ENCODE measurements at places on chromosomes 6 and 20.

DNA sequence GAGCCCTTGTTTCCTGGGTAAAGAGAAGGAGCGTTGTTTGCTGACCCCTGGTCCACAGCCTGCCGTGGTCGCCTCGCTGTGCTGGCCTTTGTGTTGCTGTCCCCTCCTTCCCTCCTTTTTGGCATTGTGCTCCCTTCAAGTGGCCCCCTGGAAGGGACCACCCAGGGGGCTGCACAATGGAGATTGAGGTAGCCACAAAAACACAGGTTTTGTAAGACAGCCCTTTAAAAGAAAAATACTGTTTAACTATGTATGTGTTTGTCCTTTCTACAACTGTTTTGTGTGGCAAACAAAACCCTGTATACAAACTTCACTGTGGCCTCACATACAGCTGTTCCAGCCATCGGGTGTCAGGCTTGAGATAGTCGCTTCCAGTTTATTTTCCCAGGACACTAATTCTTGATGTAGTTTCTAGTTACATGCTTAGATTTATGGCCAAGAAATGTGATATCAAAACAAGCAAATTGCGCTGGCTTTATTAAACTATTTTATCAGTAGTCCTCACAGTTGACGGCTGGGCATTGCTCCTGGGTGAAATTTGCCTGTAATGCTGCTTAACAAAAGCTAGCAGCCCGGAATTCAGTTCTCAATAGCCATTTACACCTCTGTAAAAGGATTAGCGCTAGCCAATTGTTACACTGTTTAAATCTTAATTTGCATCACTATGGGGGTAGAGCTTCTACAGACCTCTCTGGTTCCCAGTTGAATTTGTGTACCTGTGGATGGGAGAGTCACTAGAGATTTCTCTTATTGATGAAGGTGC is 64.1 kb downstream of the KIZ start:
- no peak for DNase-seq

- DNase-seq: peak; percentile 99
These were observed 224.9 kb upstream of the SMLR1 start for GRCh38 chr6:130602151-130602770.

- no peak for DNase-seq
These were observed 81.0 kb downstream of the AKAP7 start for GRCh38 chr6:131216246-131216645.

DNA sequence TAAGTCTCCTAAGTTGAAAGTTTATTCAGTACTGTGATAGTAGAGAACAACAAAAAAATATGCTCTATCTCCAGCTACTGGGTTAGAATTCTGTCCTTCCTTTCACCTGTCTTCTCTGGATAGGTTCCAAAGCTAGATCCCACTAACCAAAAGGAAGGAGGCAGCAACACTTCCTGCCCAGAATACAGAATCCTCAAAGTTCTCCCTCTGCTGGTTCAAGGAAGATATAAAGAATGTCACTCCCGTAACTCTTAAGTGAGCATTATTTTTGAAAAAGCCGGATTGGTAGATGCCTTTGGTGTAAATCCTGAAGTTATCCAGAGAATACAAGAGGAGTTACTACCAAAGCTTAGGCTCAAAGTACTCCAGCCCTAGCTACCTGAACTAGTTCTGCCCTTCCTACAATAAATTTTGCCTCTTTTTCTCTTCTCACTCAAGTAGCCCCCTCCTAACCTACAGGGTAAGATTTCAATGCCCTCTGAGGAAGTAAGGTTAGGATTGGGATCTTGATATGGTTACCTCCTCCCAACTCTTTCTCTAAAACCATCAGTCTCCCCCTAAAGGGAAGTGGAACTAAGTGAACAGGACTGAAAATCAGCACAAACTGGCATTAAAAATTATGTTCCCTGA is 26.0 kb upstream of the CRIP3 start:
- DNase-seq: no peak

- DNase-seq: no peak
These were observed 80.8 kb downstream of the BMP6 start for GRCh38 chr6:7806711-7807110.

GRCh38 chr6:28433119-28433518 is 10.2 kb downstream of the ZSCAN23 start:
- DNase-seq: no peak

- no peak for DNase-seq
These were observed 323.6 kb downstream of the CD83 start for GRCh38 chr6:14440940-14441781.

GRCh38 chr6:158653577-158654354 is 3.9 kb downstream of the SYTL3 start:
- DNase-seq: no peak

Measured in foreskin keratinocyte (primary cell).